ENCODE measurements at places on chromosomes 1 and 21.

DNA sequence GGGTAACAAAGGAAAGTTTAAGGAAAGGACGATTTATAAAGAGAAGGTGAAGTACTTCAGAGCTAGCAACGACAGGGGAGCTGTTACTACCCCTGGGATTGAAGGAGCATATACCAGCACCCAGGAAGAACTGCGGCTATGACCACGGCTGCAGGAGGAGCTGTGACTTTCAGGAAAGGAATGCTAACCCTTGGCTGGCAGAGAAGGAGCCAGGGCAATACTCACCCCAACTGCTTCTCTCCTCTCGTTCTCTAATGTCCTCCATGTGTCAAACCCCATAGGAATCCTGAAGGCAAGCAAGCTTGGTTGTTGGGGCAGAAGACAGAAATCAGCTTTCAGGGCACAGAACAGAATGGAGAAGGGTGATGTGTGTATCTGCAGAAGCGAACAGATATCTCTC lies 120.5 kb downstream of the TMEM53 start:
- peak; percentile 35 for DNase-seq

- peak; percentile 61 for DNase-seq
Observed at GRCh38 chr1:7510389-7510931, 260.6 kb upstream of the VAMP3 start.

DNA sequence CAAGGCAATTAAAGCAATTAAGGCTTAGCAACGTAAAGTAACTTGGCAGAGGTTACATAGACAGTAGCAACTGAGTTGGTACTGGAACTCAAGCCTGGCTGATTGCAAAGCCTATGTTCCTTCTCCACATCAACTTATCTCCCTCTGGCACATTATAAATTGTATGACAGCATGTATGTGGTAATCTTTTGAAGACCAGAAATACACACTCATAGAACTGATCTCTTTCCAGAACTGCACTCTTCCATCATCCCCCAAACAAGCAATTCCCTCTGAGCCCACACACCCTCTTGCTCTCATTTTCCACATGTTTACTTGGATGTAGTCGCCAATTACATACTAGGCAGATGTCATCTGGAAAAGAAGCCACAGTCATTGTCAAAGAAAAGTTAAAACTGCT lies 502.2 kb downstream of the PLPP3 start:
- no peak for DNase-seq

GRCh38 chr1:14996133-14997050 lies 157.2 kb upstream of the TMEM51 start:
- DNase-seq: peak; percentile 52

- DNase-seq: peak; percentile 97
Observed at GRCh38 chr1:95233737-95234500, at the start of gene RWDD3. Gene RWDD3, plus strand, starts transcription at chr1:95234210. Its CDS starts 21 bp downstream, at chr1:95234231.

GRCh38 chr1:78370356-78370755 lies 120.4 kb upstream of the PTGFR start:
- DNase-seq: no peak

DNA sequence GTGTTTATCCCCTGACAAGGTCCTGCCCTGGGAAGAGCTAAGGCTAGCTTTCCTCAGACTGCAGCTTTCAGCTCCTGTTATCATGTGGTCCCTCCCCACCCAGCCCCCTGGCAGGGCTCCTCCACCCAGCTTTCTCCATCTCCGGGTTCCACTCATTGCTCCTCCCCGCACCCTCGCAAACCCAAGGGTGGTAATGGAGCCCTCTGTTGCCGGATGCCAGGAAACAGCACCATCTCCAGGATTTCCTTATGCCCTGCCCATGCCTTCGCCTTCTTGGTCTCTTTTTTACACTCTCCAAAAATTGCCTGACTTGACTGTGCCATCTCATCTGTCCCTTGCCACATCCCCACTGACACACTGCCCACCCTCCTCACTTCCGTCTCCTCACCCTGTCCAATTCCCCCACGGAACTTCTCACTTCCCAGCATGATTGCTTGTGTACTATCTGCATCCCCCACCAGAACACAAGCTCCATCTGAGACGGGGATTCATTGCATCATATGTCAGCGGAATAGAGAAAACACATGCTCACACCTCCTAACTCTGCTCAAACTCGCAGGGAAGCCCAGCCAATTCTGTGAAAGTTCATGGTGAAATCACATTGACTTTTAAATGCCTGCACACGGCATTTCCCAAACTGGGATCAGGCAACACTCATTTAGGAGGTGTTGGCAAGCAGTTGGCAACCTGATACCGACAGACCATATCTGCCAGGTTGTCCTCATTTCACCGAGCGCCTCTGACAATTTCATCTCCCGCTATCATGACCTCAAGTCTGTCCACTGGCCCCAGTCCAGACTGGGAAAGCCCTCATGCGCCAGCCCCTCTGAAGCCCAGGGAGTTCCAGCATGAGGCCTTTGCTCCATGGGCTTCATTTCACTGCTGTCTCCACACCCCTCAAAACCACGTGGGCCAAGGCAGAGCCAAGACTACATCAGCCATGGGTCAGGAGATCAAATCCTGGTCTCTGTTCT lies 201.1 kb downstream of the MATN1 start:
- DNase-seq: peak; percentile 38

DNA sequence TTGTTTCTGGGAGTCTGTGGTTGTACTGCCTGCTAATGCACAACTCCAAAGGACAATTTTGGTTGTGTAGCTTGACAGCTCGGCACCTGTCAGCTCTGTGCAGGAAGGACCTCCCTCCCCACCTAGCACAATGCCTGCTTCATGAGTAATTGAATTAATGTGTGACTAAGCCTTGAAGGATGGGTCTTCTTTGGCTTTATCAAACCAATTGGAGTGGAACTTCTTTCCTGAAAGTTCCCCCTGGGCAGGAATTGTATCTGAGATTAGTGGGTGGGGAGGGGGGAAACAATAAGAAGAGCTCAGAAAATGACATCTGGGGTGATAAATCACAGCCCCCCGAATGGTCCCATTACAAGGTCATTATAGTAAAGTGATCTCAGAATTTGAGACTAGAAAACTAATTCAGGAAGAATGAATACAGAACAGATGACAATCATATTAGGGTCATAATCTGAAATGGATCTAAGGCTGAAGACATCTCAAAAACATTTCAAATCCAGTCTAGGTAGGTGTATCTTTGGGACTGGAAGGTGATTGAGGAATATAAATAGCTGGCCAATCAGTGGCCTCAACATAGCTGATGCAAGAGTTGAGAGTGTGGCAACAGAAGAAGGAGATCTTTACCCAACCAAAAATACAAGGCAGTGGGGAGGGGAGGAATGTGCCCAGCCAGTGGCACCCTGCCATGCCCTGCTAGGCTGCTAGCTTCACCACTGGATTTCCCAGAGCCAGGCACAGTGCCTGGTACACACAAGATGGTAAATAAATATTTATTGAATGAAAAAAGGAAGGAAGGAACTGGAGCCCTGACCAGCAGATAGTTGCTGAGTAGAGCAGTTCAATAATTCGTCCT lies 10.1 kb upstream of the SESN2 start:
- DNase-seq: peak; percentile 63

DNA sequence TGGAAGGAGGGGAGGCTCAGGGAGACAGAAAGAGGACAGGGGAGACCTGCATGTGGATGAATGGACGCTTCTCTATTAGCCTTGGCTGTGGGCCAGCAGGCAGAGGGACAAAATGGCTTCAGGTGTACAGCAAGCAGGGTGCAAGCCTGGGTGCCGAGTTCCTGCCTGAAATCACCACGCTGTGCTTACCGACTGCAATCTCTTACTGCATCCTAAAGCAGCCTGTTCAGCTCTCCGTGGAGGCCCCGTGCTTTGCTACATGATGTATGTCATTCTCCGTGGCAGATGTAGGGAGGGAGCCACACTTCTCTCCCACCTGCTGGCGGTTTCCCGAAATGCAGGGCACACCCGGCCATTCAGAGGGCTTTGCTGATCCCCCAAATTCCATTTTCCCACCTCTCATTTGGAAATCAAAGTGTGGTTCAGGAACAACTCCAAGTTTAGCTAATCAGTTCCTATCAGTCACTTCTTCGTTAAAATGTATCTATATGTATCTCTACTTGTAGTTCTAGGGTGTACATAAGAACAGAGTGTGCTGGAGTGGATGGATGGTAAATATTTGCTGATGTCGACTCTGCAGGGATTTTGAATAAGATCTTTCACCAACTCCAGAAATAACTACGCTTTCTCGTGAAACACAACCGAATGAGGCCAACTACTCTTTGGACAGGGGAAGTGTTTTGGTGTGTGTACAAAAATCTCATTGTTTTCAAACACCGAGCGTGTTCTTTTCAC lies 122.3 kb upstream of the BACE2 start:
- peak; percentile 62 for DNase-seq

GRCh38 chr1:175788586-175789252 lies 45.3 kb upstream of the TNR start:
- DNase-seq: peak; percentile 11

All from hepatocyte (in vitro differentiated cells).